Activated CD4-positive, alpha-beta T cell treated with anti-CD3 and anti-CD28 coated beads, Interleukin-2, amount 10 ng/mL, durations not matched to agents 7 days and 5 days (primary cell): ENCODE measurements at places on chromosomes 5 and 9.
A peak's percentile ranks its signal among the peaks of the same experiment; 100 is the strongest.

DNA sequence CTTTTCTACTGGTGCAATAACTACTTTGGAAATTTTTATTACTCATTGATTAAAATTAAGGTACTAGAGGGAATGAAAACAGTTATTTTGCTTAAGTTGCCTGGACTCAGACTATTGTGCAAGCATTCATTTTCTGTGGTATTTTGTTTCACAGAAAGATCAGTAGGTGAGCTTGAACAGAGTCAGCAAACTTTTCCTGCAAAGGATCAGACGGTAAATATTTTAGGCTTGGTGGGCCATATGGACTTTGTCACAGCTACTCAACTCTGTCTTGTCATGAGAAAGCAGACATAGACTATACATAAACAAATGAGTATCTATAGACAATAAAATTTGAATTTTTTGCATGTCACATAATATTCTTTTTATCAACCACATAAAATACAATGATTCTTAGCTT lies 1036.4 kb downstream of the NR2F1-AS1 start:
- DNase-seq: no peak

- no peak for DNase-seq
Measured at GRCh38 chr5:16502866-16503265, 37.3 kb upstream of the ZNF622 start.

DNA sequence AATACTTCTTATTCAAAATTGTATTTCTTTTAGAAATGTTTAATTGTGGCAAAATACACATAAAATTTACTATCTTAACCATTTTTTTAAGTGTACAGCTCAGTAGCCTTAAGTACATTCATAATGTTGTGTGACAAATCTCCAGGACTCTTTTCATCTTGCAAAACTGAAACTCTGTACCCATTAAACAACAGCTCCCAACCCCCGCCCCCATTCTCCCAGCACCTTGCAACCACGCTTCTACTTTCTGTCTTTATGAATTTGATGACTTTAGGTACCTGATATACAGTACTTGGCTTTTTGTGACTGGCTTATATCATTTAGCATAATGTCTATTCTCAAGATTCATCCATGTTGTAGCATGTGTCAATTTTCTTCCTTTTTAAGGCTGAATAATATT lies 2.8 kb upstream of the IL5 start:
- peak; percentile 23 for DNase-seq

DNA sequence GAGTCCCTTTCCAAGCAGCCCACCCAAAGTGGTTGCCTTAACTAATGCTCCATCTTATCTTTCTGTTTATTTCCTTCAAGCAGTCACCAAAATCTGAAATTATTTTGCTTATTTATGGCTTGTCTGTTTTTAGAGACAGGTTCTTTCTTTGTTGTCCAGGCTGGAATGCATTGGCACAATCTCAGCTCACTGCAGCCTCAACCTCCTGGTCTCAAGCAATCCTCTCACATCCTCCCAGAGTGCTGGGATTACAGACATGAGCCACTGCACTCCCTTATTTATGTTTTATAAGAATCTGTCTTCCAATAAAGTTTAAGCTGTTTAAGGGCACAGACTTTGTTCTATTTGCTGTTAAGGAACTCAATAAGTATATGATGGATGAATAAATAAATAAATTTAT lies 133.7 kb downstream of the GABRB2 start:
- no peak for DNase-seq

- no peak for DNase-seq
Measured at GRCh38 chr5:78574131-78574673, 74.4 kb downstream of the LHFPL2 start.

GRCh38 chr9:19154135-19154612 lies 26.9 kb upstream of the PLIN2 start:
- DNase-seq: no peak

DNA sequence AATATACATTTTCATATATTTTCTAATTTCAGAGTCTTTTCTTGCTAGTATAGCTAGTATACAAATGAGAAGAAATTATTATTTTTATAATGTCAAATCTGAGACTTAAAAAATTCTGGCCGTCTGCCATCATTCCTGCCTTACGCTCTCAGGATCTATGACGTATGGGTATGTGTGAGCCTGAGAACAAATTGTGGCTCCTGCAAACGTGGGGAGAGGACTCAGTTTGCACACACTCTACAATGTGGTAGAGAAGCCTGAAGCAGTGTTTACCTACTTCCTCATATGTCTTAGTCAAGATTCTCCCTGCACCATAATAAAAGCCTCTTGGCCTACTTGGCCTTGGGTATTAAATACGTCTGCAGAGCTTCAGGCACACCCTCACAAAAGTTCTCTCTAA lies 825.4 kb downstream of the SEMA5A start:
- no peak for DNase-seq

DNA sequence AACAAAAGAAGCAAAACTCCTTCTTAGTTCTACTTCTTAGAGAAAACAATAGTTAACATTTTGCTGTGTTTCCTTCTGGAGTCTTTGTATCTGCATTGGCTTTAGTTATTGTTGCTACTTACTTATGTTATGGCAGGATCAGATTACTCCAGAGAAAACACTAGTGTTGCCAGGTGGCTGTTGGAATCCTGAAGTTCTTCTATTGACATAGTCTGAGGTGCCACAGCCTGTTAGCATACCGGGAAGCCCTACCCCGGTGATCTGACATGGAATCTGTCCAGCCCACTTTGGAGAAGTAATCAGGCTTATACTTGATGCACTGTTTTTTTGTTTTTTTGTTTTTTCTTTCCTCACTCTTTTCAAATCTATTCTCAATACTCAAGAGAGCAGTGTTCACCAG lies 68.5 kb upstream of the CEP78 start:
- no peak for DNase-seq
